Esophagus muscularis mucosa (tissue), 4 donors: ENCODE measurements at places on chromosomes 2 and 18. TPM values are rescaled to one million over a fixed set of nuclear protein-coding genes. Genes with fewer than 3 reads are reported as not detected.

DNA sequence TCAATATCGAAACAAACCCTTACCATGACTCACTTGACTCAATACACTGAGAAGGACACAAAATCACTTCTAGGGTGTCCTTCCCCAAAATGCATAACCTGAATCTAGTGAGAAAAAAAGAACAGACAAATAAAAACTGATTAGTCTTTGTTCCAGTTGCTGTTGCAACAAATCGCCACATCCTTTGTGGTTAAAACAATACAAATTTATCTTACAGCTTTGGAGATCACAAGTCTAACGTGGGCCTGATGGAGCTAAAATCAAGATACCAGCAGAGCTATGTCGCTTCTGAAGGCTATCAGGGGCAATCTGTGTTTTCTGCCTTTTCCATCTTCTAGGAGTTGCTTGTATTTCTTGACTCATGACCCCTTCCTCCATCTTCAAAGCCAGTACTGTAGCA lies 541.7 kb downstream of the KCNJ3 start:
- DNase-seq: no peak

DNA sequence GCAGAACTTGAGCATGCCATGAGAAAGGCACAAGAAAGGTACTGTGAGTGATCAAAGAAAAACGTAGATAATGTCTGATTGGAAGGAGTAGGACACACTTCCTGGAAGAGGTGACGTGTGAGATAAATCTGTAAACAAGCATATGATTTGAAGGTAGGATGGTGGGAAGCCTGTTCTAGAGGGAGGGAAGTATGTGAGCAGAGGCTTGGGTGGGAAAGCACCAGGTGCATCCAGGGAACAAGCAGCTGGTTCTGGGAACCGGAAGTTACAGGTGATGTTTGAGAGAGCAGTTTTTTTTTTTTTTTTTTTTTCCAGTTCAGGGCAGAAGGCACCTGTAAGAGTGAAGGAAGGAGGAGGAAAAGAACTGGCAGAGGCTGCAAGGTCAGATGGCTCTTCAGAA lies 116.6 kb upstream of the EFEMP1 start:
- DNase-seq: no peak

- no peak for DNase-seq
These were observed 800.9 kb downstream of the LRP1B start for GRCh38 chr2:141329964-141330363.

DNA sequence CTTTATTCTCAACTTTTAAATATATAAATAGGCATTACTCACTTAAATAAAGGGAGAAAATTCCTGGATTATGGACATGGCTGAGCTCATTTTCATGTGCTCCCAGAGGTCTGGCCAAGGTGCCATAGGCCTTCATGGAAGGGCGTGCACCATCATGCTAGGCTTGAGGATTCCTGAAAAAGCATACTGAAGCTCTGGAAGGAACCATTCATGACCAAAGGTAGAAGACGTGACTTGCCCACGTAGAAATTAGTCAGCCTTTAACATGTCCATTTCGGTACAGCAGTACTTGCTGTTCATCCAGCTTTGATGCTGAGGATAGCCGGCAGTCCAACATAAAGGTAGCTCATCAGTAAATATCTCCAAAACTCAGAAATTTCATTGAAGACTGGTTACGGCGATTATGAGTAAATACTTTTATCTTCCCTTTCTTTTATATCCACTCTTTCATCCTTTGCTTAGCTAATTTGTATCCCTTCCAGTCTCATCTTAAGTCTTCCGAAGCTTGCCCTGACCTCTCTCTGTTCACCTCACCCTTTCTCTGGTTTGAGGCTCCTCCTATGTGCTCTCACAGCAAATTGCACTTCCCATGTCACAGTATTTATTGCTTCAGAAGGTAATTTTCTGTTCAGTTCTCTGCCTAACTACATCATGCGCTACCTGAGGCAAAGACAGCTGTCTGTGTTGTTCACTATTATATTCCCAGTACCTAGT lies 32.3 kb upstream of the ASNSD1 start:
- DNase-seq: no peak

- no peak for DNase-seq
These were observed 521.2 kb downstream of the TNS1 start for GRCh38 chr2:217481577-217481976.

SLC4A5 gene
- total RNA-seq: 0.50 TPM
